ENCODE measurements at places on chromosomes 2 and 18. TPM values are rescaled to one million over a fixed set of nuclear protein-coding genes. Genes with fewer than 3 reads are reported as not detected.
A peak's percentile ranks its signal among the peaks of the same experiment; 100 is the strongest.

Gene ACMSD
- 3.8 TPM for total RNA-seq

Gene THOC1
- 19.4 TPM for total RNA-seq

Gene ANTXR1
- 2.0 TPM for total RNA-seq

DNA sequence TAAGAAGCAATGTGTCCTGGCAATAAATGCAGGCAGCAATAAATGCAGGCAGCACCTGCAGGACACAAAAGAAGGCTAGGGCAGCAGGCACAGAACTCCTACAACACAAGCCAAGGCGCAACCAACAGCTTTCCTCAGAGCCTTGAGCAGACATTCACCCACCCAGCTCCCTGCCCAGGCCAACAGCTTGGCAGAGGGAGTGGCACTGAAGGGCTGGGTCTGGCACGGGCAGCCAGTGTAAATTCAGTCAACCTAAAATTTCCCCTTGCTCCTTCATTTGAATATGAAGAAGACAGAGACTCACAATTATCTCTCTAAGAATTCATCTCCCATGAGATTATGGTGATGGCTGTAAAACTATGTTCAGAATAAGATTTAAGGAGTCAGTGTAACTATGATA, 35.4 kb downstream of the AAK1 start:
- no peak for DNase-seq

DNA sequence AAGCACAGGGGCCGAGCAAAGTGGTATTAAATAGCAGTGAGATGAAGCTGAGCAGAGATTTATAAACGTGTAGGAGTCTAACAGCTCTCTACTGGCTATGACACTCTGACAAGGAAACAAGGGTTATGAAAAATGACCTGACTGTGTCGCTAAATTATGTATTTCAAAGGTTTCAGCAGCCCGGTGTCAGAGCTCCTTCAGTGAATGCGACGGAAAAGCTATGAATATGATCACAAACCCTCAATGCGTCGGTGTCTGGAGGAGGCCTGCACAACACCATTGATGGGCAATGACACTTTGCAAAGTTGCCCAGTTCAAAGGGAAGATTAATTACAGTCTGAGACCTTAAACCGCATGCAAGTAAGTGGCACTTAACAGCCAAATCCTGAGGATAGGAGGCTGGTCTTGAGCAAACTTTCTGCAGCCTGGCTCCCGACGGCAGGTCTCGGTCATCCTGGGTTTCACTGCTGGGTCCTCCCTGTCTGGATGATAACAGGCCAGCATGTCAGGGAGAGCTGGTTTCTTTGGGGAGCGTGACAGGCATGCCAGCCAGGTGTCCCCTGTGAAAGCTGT, 615.1 kb upstream of the SALL3 start:
- no peak for DNase-seq

GRCh38 chr2:3635171-3635974, 22.6 kb upstream of the ALLC start:
- DNase-seq: no peak

GRCh38 chr2:235133837-235134236, 182.0 kb downstream of the SH3BP4 start:
- no peak for DNase-seq

GRCh38 chr2:18422432-18423165, 137.9 kb downstream of the RDH14 start:
- no peak for DNase-seq

GRCh38 chr2:236175548-236176150, 7.5 kb upstream of the GBX2 start:
- DNase-seq: no peak

- DNase-seq: peak; percentile 41
These were observed 50.7 kb downstream of the LIPG start for GRCh38 chr18:49612515-49613033.

- peak; percentile 37 for DNase-seq
These were observed 470.6 kb upstream of the MEX3C start for GRCh38 chr18:51668101-51668500.

DNA sequence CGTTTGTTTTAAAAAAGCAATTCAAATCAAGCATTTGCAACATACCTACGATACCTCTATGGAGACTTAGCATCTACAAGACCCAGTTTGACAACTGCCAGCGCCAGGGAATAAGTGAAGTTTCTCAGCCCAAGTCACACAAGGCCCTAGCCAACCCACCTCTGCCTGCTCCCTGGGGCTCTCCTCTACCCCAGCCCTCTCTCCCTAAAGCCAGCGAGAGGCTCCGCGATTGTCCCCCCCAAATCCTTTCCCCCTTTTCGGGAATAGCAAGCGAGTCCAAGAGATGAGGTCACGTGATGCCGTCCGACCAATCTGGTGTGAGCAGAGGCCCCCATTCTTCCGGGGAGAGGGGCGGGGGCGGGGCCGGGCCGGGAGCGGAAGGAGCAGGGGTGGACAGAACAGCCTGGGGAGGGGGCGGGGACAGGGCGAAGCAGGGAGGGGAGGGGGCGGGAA, 102.2 kb upstream of the RAB6C start:
- peak; percentile 76 for DNase-seq

DNA sequence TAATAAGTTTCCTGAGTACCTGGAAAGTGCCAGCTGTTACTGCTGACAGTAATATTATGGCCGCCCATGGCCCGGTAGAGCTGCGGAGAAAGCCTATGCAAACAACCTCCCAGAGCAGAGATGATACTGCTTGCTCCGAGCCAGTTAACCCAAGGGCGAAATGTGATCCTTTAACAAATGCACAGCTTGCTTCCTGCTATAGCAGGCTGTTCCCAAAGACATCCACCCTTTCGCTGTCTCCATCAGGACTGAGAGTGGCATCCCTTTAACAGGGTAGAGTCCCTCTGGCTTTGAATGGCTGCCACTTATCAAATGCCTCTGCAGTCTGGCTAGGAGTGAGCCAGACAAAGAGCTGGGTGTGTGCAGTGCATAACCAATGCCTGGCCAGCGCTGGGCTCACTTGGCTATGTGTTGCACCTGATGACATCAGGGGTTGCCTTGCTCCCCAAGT, 69.7 kb upstream of the DAPL1 start:
- DNase-seq: no peak

GRCh38 chr2:29921560-29921915, at the start of gene ALK:
ALK (minus strand) TSS chr2:29921586; CDS start chr2:29920659, 927 bp downstream.
- DNase-seq: peak; percentile 90

GRCh38 chr2:210199186-210199765, 26.0 kb downstream of the ACADL start:
- DNase-seq: no peak
